CD4-positive, alpha-beta T cell treated with Interleukin-21 for 1 hour (primary cell): ENCODE measurements at places on chromosomes 6 and 20.

DNA sequence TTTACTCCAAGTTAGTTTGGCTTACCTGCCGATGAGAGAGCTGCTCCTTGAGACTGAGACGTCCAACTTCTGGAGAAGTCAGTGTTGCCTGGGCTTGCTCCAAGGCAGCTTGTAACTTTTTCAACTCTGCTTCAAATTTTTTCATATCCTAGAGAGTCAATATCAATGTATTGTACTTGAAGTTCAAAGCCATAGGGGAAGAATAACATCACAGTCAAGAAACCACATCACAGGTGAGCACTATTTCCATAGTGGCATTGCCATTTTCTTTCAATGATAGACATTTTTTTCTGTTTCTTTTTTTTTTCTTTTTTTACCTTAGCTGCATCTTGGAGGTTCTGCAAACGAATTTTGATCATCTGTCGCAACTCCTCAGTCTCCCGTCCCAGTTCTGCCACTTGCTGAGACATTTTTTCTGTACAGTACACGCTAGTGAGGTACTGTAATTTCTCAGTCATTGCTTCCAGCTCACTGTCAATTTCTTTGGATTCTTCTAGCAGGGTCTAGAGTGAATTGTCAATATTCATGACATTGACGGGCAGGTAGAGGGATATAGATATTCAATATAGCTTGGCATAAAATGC is 326.7 kb downstream of the SYNE1 start:
- DNase-seq, result peak; percentile 34

GRCh38 chr6:2187826-2188225 is 57.6 kb downstream of the GMDS start:
- DNase-seq, result no peak

DNA sequence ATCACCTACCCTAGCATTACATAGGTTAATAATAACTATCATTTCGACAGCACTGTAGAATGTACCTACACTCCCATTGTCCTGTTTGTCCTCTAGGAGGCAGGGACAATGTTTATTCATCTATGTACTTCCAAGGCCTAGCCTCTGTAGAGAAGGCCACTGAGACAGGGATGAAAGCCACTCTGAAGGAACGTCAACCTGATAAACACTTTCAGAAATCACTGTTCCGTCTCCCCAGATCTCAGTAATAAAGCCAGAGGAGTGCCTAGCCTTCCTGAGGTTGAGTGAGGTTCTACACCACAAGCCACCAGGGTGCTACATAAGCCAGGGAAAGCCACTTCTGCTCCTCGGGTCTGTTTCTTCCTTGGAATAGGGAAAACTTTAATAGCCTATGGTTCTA is 44.8 kb downstream of the POPDC3 start:
- no peak for DNase-seq

GRCh38 chr6:34982424-34982852 is 93.4 kb downstream of the ANKS1A start:
- no peak for DNase-seq

GRCh38 chr6:16817594-16817993 is 56.3 kb upstream of the ATXN1 start:
- DNase-seq, result no peak

DNA sequence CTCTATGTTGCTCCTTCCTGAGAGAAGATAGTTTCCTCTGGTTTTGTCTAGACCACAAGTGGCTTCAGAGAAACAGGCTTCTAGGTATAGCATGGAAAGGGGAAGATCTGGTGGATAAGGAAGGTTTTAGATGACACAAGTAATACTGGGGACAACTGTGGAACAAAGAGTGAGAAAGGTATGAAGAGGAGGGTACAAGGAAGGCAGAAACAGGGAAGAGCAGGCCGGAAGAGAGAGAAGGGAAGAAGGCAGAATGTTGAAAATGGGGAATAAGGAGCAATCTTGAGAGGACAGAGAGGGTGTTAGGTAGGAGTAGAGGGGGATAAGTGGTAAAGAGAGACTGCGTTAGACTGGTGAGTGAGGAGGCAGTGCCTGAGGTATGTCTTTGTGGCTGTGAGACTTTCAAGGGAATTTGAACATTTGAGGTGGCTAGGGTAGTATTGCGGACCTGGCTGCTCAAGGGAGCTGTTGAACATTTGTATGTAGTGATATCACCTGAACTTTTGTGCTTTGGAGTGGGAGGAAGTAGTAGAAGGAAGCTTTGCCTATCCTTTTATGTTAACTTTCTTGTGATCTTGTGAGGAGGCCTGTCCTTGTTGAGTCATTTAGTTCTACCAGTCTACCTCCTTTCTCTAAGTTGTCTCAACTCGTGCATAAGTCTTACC is 69.5 kb downstream of the FOXO3 start:
- peak; percentile 13 for DNase-seq

DNA sequence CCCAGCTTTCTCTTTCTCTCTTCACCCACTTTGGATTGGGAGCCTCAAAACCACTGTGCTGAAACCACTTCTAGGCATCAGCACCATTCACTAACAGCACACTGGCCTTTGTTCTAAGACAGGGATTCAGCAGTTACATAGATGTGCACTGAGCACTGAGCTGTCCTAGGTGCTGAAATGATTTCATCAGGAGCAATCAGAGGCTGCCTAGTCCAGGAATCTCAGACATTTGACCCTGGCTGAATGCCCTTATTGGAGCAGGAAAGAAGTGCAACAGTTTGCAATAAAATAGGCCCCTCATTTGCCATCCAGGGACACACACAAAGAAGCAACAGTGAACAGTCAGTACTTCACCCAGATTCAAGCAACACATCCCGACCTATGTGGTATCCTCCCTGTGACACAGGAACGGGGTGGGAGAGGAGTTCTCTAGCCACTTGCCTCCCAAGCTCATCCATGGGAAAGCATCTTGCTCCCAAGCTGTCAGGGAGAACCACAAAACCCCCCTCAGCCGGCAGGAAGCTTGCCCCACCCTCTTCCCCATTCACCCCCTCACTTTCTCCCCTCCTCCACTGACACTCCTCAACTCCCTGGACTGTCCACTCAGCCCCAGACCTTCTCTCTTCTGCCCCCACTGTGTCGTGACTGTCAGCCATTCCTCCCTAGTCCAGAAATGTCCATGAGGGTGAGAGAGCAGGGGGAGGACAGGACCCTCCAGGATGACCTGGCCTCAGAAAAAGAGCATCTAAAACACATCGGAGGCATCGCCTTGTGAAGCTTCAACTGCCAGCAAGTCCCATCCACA is 304.4 kb downstream of the PREX1 start:
- peak; percentile 3 for DNase-seq

DNA sequence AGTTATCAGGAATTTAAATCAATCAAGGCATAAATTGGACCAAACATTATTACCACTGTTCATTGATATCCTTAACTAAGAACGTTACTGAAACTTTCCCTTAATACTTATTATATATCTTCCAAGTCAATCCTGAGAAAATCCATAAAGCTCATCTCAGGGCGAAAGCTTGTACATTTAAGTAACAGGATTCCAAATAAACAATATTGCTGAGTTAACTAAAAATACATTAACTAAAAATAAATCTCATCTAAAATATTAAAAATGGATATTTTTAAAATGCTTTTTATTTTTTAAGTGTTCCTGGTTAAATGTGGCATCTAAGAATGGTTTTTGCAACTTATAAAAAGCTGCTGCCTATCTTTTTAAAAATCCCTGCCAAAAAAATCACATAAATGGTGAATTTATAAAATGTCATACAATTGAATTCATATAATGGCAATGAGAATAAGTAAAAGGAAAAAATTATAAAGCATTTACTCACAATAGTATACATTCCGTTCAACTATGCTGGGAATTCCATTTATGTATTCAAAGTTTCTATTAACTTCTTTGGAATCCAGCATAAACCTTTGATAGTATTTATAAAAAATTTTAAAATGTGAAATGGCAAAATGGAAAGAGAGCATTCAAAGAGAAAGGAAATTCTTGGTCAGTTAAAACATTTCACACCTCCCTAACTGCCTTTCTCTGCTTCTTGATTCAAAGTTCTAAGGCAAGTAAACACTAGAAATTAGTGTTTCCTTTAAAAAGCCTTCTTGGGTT is 20.8 kb upstream of the GMDS start:
- DNase-seq, result no peak

GRCh38 chr6:10410207-10411050 is 4.4 kb downstream of the TFAP2A start:
- DNase-seq, result no peak

GRCh38 chr6:81485395-81485794 is 267.1 kb downstream of the TENT5A start:
- no peak for DNase-seq
